ENCODE measurements at places on chromosomes 16 and 17. TPM values are rescaled to one million over a fixed set of nuclear protein-coding genes. Genes with fewer than 3 reads are reported as not detected.
A peak's percentile ranks its signal among the peaks of the same experiment; 100 is the strongest.

DNA sequence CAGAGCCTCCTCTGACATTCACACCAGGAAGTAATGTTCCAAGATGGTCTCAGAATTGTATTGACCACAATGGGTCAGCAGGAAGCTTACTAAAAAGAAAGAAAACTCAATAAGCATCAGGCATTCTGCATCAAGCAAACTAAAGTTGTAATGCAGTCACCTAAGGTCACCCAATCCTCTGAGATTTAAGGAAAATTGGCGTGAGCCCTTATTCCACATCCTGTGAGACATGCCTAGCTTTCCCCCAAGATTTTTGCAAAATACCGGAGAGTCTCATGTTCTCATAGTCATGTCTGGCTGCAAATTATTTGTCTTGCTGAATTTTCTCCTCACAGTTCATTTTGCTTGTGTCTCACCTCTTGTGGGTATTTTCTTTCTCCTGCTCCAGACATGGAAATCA, 417.1 kb upstream of the SOX9 start:
- H3K27me3 ChIP-seq: no peaks in the 10 kb centered on the region
- no peaks in the 10 kb centered on the region for H3K36me3 ChIP-seq
- H3K4me3 ChIP-seq: no peak overlapping the region
- DNase-seq: no peak
- no peak overlapping the region for H3K27ac ChIP-seq

- H3K4me1 ChIP-seq: peaks cover 44% of the 10 kb centered on the region
- H3K36me3 ChIP-seq: peaks cover 19% of the 10 kb centered on the region
- H3K4me3 ChIP-seq: no peak overlapping the region
- no peak overlapping the region for H3K27ac ChIP-seq
- no peak for DNase-seq
- H3K27me3 ChIP-seq: no peaks in the 10 kb centered on the region
Observed at GRCh38 chr16:53216798-53217197, 162.0 kb downstream of the CHD9 start.

GRCh38 chr17:70251706-70252105, 82.4 kb downstream of the KCNJ2 start:
- H3K27ac ChIP-seq: no peak overlapping the region
- no peaks in the 10 kb centered on the region for H3K4me1 ChIP-seq
- H3K4me3 ChIP-seq: no peak overlapping the region
- DNase-seq: no peak

GRCh38 chr17:73340093-73340596, 28.3 kb upstream of the CDC42EP4 start:
- H3K27ac ChIP-seq: no peak overlapping the region
- H3K4me1 ChIP-seq: peaks cover 23% of the 10 kb centered on the region
- no peak overlapping the region for H3K4me3 ChIP-seq
- no peaks in the 10 kb centered on the region for H3K27me3 ChIP-seq

- no peaks in the 10 kb centered on the region for H3K4me1 ChIP-seq
Observed at GRCh38 chr16:82682767-82683166, 56.0 kb downstream of the CDH13 start.

DNA sequence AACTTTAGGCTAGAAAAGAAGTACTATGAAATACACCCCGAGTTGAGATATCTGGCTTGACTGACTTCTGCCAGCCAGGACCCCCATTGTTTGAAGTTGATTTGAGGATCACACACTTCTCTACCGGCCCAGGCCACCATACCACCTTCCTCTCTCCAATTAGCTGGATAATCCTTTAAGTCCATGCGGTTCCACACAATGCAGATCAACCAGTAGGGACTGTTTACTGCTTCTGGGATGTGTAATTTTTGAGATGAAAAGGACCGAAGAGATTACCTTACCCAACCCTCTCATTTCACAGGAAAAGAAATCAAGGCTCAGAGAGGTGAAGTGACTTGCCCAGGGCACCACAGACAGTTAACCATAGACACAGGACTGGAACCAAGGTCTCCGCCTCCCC, 20.5 kb downstream of the ERN1 start:
- no peak for DNase-seq
- no peak overlapping the region for H3K4me3 ChIP-seq
- no peaks in the 10 kb centered on the region for H3K4me1 ChIP-seq
- no peaks in the 10 kb centered on the region for H3K27me3 ChIP-seq
- no peaks in the 10 kb centered on the region for H3K36me3 ChIP-seq

- no peak overlapping the region for H3K27ac ChIP-seq
- H3K4me1 ChIP-seq: peaks cover 9% of the 10 kb centered on the region
- DNase-seq: no peak
- no peaks in the 10 kb centered on the region for H3K36me3 ChIP-seq
- H3K4me3 ChIP-seq: no peak overlapping the region
- H3K27me3 ChIP-seq: no peaks in the 10 kb centered on the region
Observed at GRCh38 chr17:21140911-21141310, 14.1 kb downstream of the DHRS7B start.

GRCh38 chr16:77212741-77213541, 13.7 kb downstream of the SYCE1L start:
- peak; percentile 89 for DNase-seq
- no peaks in the 10 kb centered on the region for H3K36me3 ChIP-seq
- peak overlapping the region; percentile 67 for H3K4me3 ChIP-seq

- H3K4me1 ChIP-seq: peaks cover 25% of the 10 kb centered on the region
- no peaks in the 10 kb centered on the region for H3K36me3 ChIP-seq
- peak overlapping the region; percentile 57 for H3K27ac ChIP-seq
- H3K27me3 ChIP-seq: peaks cover 9% of the 10 kb centered on the region
- H3K4me3 ChIP-seq: no peak overlapping the region
Observed at GRCh38 chr17:76547183-76547641, 7.4 kb downstream of the PRCD start.

GRCh38 chr17:69654981-69655855, 240.7 kb downstream of the MAP2K6 start:
- H3K27ac ChIP-seq: peak overlapping the region; percentile 60
- DNase-seq: no peak
- H3K4me1 ChIP-seq: peaks cover 3% of the 10 kb centered on the region
- H3K27me3 ChIP-seq: no peaks in the 10 kb centered on the region

DNA sequence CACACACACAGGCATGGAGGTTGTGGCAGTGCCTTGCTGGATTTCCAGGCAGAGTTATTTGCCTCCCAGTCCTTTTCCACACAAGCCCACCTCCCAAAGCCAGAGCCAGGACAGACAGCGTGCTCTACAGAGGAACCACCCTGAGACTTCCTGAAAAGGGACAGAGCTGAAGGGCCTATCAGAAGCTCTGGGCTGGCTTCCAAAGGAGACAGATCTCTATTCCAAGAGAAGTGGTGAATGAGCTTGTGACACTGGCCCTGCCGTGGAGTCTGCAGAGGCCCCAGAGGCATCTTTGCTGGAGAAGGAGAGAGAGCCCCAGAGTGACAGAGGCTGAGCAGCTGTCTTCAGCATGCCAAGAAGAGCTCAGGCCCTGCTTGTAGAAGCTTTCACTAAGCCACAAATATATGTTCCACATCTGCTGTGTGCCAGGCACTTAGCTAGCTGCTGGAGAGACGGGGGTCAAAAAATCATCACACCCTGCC, 8.3 kb upstream of the LPCAT2 start:
- peak overlapping the region; percentile 85 for H3K27ac ChIP-seq
- no peak overlapping the region for H3K4me3 ChIP-seq
- H3K36me3 ChIP-seq: peaks cover 70% of the 10 kb centered on the region
- H3K4me1 ChIP-seq: peaks cover 54% of the 10 kb centered on the region

GRCh38 chr16:56517206-56517605, 2.6 kb downstream of the BBS2 start:
- no peak for DNase-seq
- no peak overlapping the region for H3K4me3 ChIP-seq
- peaks cover 12% of the 10 kb centered on the region for H3K4me1 ChIP-seq
- no peak overlapping the region for H3K27ac ChIP-seq

- H3K27ac ChIP-seq: no peak overlapping the region
- no peaks in the 10 kb centered on the region for H3K36me3 ChIP-seq
- no peaks in the 10 kb centered on the region for H3K27me3 ChIP-seq
- H3K4me3 ChIP-seq: no peak overlapping the region
- H3K4me1 ChIP-seq: no peaks in the 10 kb centered on the region
Observed at GRCh38 chr17:5272322-5272721, 9.8 kb upstream of the RABEP1 start.

GRCh38 chr17:34171245-34171818, 83.8 kb upstream of the CCL2 start:
- H3K27me3 ChIP-seq: no peaks in the 10 kb centered on the region
- no peaks in the 10 kb centered on the region for H3K4me1 ChIP-seq
- DNase-seq: peak; percentile 62
- H3K4me3 ChIP-seq: no peak overlapping the region
- H3K36me3 ChIP-seq: no peaks in the 10 kb centered on the region
- H3K27ac ChIP-seq: no peak overlapping the region

DNA sequence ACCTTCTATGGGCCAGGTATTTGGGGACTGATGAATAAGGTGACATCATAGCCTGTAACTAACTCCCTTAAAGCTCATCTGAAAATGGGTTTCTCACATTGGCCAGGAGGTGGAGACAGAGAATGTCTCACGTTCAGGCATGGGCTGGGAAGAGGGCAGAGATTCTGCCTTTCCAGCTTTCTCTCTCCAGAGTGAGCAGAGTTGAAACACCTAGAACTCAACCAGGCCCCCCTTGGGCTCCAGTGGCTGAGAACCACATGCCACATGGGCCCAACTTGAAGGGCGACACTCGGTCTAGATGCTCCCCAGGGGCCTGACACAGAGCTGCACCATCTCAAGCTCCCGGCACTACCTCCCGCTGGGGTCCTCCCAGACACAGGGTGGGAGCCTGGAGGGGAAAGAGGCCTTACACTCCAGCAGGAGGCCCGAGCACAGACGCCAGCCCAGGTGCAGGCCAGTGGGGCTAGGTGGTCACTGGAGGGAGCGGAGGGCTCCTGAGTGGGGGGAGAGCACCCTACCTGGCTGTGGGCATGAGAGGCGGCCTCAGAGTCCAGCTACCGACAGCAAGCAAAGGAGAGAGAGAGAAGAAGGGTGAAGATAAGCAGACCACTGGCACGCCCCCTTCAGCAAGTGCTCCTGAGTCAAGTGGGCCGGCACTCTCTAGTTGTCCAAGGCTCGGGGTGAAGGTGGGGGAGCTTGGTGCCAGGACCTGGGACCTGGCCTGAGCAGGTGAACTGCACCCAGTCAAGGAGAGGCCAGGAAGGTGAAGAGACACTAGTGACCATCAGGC, 55.9 kb downstream of the MYO18A start:
- no peaks in the 10 kb centered on the region for H3K36me3 ChIP-seq
- no peaks in the 10 kb centered on the region for H3K27me3 ChIP-seq
- peak; percentile 80 for DNase-seq
- H3K27ac ChIP-seq: no peak overlapping the region
- peaks cover 3% of the 10 kb centered on the region for H3K4me1 ChIP-seq
- H3K4me3 ChIP-seq: no peak overlapping the region

DNA sequence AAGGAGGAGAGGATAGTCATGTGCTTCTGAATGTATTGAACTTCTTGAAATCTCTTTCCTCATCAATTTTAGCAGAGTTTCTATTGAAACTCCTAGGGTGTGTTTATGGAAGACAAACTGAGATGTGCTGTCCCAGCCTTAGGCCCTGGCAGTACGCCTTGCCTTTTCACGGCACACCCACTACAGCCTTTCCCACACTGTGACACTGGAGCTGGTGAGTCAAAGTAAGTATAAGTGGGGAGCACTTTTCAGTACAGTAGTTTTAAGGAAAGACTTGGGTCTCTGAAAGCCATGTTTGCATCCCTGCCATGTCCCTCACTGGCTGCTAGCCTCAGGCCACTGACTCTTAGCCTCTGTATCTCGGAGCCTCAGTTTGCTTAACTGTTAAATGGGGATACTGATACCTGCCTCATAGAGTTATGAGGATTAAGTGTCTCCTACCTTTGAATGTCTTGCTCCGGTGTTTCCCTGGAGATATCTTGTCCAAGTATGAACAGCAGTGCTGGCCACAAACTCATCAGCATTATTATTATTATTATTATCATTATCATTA, 144.7 kb upstream of the CRHR1 start:
- H3K4me3 ChIP-seq: no peak overlapping the region
- DNase-seq: no peak
- no peak overlapping the region for H3K27ac ChIP-seq
- peaks cover 9% of the 10 kb centered on the region for H3K36me3 ChIP-seq
- no peaks in the 10 kb centered on the region for H3K4me1 ChIP-seq

DNA sequence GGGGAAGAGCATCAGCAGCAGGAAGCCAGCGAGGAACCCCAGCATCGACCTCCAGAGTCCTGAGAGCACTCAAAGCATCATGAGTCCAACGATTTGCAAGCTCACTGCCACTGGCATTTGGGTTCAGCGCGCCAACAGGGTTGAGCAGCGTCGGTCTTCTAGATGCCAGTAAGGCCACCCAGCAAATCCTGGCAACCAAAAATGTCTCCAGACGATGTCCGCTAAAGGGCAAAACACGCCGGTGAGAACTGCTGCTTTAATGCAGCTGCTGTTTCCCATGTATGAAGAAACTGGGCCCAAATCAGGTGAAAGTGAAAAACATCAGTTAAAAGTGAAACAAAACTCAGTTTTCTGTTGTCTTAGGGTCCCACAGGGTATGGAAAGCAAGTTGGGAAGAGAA, 70.2 kb downstream of the ANKRD11 start:
- no peak overlapping the region for H3K4me3 ChIP-seq
- H3K27ac ChIP-seq: no peak overlapping the region
- DNase-seq: no peak
- no peaks in the 10 kb centered on the region for H3K27me3 ChIP-seq
- no peaks in the 10 kb centered on the region for H3K36me3 ChIP-seq
- peaks cover 10% of the 10 kb centered on the region for H3K4me1 ChIP-seq

DNA sequence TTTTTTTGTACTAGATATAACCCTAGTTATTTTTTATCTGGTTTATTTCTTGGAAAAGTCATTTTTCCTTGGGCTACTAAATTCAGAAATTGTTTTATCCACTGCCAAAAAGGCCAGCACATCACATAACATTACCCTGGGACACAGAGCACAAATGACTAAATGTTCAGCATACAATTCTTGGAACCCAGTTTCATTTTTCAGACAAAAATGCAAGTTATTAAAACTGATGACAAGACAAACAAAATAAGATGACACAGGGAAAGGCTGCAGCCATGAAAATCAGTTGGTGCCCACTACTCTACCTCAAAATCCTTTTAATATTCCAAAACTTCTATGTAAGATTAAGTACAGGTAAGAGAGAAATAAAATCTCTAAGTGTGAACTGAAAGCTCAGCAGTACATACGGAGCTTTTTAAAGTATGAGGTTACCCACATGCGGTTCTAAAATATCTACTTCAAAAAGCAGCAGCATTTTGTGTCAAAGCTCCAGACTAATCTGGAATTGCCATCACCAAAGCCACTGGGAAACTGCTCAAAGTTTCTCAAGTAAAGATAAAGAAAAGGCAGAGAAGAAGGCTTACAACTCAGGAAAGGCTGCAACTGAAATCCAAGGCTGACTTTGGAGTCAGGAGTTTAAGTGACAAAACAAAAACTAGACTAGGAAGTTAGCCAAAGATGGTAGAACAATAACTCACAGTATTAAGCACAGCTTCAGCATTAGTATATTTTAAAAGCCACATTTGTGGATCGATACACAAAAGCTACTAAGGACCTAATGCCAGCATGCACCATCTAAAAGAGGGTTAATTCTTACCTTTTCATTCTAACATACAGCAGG, 41.4 kb downstream of the AP1G1 start:
- peaks cover 83% of the 10 kb centered on the region for H3K36me3 ChIP-seq
- DNase-seq: no peak
- H3K27me3 ChIP-seq: no peaks in the 10 kb centered on the region
- H3K27ac ChIP-seq: peak overlapping the region; percentile 11
- H3K4me1 ChIP-seq: peaks cover 25% of the 10 kb centered on the region

GRCh38 chr16:53022374-53022773, 30.3 kb downstream of the CHD9NB start:
- H3K4me3 ChIP-seq: no peak overlapping the region
- DNase-seq: peak; percentile 70
- H3K4me1 ChIP-seq: no peaks in the 10 kb centered on the region
- H3K27ac ChIP-seq: no peak overlapping the region
- no peaks in the 10 kb centered on the region for H3K27me3 ChIP-seq

Gene DNAH17
- polyA plus RNA-seq: not detected

Gene CES5A
- polyA plus RNA-seq: not detected

Gene TMEM114
- polyA plus RNA-seq: not detected

Gene EIF3CL
- polyA plus RNA-seq: 153 TPM

Gene MMP28
- polyA plus RNA-seq: 0.33 TPM

Gene TEX19
- 0.10 TPM for polyA plus RNA-seq

Gene ZSCAN10
- not detected for polyA plus RNA-seq
